ENCODE measurements at places on chromosomes 5 and 9. TPM values are rescaled to one million over a fixed set of nuclear protein-coding genes. Genes with fewer than 3 reads are reported as not detected.

SEMA5A gene
- 0.23 TPM for total RNA-seq

LHX3 gene
- total RNA-seq: not detected

PTGS1 gene
- total RNA-seq: 0.58 TPM

PAEP gene
- not detected for total RNA-seq

OBP2B gene
- not detected for total RNA-seq

SPATA31A3 gene
- total RNA-seq: not detected

ARID3C gene
- 0.16 TPM for total RNA-seq

DNAJC18 gene
- 46.1 TPM for total RNA-seq

STPG3 gene
- not detected for total RNA-seq

EPB41L4B gene
- 1.6 TPM for total RNA-seq

GPR151 gene
- total RNA-seq: not detected

DCAF12 gene
- 32.7 TPM for total RNA-seq

AFAP1L1 gene
- total RNA-seq: 0.12 TPM

GABRA1 gene
- total RNA-seq: not detected

PCDHB5 gene
- total RNA-seq: not detected

AIF1L gene
- 0.53 TPM for total RNA-seq

MZB1 gene
- 27.3 TPM for total RNA-seq

PCDHB4 gene
- total RNA-seq: not detected

GABBR2 gene
- total RNA-seq: not detected

RFESD gene
- total RNA-seq: 4.8 TPM

BTNL8 gene
- 1.2 TPM for total RNA-seq

SPATA9 gene
- 0.36 TPM for total RNA-seq

PPWD1 gene
- 58.1 TPM for total RNA-seq

CD72 gene
- total RNA-seq: 28.7 TPM

IL13 gene
- total RNA-seq: 16.3 TPM

ARSI gene
- total RNA-seq: not detected

KDM4C gene
- 46.7 TPM for total RNA-seq

FCN1 gene
- not detected for total RNA-seq

IL17B gene
- not detected for total RNA-seq

FBP2 gene
- not detected for total RNA-seq

KCNIP1 gene
- total RNA-seq: not detected

LIX1 gene
- total RNA-seq: not detected

GALNT12 gene
- 6.6 TPM for total RNA-seq

TMEM174 gene
- not detected for total RNA-seq

CCL28 gene
- 15.2 TPM for total RNA-seq

WDR38 gene
- total RNA-seq: not detected

All from activated T-cell treated with anti-CD3 and anti-CD28 coated beads, Interleukin-2, amount 50 U/mL, for 72 hours (primary cell).